ENCODE measurements at places on chromosomes 3 and 15. TPM values are rescaled to one million over a fixed set of nuclear protein-coding genes. Genes with fewer than 3 reads are reported as not detected.

The MSL2 gene
- polyA plus RNA-seq, result 42.0 TPM

GRCh38 chr15:91712286-91712685 is 141.2 kb upstream of the SLCO3A1 start:
- no peak for DNase-seq

- no peak for DNase-seq
Measured at GRCh38 chr3:40876496-40876895, 322.8 kb upstream of the CTNNB1 start.

The SYNM gene
- 1.9 TPM for polyA plus RNA-seq

GRCh38 chr3:54736459-54736858 is 191.4 kb downstream of the LRTM1 start:
- no peak for DNase-seq

The ZIC1 gene
- not detected for polyA plus RNA-seq

The NECTIN3 gene
- 40.1 TPM for polyA plus RNA-seq

The DGKG gene
- 0.26 TPM for polyA plus RNA-seq

DNA sequence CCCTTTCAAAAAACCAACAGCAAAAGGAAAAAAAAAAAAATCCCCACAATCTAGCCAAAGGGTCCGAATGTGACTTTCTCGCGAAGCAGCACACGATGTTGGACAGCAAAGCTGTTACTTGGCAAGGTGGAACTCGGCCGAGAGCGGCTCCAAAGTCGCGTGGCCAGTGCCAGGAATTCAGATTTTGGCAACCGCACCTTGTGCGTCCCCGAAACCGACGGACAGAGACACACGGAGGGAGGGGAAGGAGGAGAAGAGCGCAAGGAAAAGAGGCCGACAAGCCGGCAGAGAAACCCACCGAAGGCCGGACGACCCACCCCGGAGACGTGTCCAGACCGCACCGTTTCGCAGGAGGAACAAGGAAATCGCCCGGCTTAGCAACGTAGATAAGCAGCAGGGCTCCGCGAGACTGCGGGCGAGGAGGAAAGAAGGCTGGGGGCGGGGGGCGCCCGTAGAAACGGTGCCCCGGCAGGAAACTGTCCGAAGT is 517.3 kb downstream of the MECOM start:
- no peak for DNase-seq

GRCh38 chr3:195582947-195583346 is 793 bp downstream of the APOD start:
- DNase-seq, result no peak

DNA sequence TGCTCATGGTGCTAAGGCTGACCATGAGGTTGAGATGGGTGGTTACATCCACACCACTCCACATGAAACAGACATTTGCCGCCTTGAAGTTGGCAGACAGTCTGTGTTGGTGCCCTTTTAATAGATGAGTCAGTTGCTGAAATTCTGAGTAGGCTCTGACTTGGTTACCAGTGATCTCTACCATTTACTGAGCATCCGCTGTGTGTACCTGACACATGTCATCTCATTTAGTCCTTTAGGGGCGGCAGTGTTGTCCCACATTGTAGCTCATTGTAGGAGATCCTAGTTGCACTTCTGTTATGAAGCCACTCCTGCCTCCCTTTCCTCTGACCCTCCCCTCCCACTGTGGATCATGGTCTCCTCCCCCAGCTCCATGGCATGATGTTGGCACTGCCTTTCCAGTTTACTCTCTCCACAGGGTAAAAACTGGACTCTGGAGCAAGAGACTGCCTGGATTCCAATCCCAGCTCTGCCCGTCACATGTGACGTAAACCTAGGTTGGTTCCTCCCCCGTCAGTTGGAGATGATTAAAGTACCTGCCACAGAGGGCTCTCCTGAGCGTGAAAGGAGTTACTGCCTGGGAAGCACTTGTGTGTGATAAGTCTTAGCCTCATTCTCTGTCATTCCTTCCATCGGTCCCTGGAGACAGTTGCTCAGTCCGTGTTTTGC is 21.6 kb downstream of the SLCO3A1 start:
- DNase-seq, result peak; percentile 21

The CKMT1B gene
- 3.8 TPM for polyA plus RNA-seq

DNA sequence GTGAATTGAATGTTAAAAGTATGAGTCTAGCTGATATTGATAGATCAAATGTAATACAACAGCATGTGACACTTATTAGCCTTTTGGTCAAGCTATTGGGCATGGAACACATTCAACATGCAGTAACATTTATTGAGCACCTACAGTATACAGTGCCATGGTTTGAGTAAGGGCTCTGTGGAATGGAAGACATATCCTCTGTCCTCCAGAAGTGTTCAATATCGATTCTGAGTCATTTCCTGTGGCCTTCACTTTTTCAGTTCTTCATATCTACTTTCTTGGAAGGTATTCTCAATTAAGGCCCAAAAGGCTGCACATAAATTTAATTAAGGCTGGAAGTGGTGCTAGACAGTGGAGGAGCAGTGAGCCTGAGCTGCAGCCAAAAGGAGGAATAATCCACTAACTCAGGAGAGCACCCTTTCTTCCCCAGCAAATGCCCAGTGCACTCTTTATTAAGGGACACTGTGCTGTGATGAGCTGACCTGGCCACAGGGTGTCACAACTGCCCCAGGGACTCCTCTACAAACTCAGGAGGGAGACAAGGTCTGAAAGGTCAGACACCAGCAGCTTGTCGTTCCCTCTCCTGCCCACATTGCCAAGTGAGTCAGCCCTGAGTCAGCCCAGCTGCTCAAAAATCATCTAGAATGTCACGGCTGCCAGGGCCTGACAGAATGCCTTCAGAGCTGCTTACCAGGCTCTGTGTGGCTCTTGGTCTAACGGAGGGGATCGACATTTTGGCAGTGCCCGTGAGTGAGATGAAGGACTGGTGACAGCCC is 544.8 kb downstream of the AGBL1 start:
- DNase-seq, result peak; percentile 37

DNA sequence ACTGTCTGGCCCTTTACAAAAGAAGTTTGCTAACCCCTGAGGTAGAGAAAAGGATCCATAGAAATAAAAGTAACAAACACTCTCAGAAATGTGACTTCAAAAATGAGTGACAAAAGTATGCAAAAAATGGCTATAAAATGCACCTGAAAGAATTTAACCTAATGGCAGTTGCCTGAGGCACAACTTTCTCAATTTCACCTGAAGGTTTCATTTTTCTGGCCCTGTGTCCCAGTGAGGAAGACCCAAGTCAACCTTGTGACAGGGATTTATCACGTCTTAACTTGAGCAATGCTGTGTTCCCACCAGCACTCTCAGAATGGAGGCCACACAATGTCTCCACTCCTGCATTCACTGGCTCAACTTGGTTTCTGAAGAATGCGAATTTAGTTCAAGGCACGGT is 83.0 kb downstream of the FHIT start:
- no peak for DNase-seq

DNA sequence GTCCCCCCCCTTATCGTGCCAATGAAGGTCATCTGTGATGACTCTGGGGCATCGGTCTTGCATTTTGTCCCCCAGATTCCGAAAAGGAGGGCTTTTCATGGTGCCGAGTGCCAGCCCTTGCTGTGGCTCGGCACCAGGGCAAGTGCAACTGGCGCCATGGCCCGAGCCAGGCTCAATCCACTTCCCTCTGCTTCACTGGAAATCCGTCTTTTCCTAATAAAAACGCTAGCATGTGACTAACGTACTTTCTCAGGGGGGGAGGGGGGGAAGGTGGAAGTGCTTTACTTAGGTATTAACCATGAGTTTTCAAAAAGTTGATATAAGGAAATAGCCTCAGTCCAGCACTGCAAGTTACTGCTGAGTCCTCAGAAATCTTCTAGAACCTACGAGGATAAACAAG is 20.5 kb downstream of the TRPM1 start:
- DNase-seq, result no peak

GRCh38 chr3:69739204-69740102 is at the start of gene MITF:
TSS of gene MITF (plus strand) at chr3:69739464. CDS start at chr3:69739598, 134 bp downstream.
- peak; percentile 86 for DNase-seq

The REC114 gene
- polyA plus RNA-seq, result not detected

DNA sequence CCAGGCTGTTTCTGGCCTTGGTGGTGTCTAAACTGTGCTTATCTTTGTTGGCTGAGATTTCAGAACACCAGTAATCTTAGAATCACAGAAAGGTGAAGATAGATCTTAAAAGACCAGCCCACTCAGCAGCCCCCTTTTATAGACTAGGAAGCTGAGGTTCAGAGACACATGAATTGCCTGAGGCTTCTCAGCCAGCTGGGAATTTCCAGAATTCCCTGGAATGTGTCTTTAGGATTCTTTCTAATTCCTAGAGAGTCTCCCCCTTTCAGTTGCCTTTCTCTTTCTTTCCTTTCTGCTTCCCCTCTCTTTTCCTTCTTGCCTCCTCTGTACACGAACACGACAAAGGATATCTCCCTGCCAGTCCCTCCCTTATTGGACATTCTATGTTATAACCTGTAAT is 19.5 kb downstream of the ANKUB1 start:
- no peak for DNase-seq

DNA sequence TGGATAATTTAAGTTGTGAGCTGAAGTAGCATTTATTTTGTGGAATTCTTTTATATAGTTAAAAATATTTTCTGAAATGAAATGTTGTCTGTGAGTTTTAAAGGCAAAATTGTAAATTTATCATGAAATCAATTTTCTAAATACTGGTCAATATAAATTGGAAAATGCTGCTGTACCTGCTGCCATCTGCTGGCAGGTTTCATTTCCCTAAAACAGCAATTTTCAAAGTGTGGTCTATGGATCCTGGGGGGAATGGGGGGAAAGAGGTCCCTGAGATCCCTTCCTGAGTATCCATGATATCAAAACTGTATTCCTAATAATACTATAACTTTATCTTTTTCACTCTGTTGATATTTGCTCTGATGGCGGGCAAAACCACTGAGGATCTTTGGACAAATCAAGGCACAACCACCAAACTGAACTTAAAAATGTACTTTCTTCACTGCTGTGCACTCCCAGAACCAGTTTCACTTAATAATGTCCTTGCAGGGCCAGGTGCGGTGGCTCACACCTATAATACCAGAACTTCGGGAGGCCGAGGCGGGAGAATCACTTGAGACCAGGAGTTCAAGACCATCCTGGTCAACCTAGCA is 17.2 kb upstream of the CCR4 start:
- DNase-seq, result peak; percentile 24

The SMAD6 gene
- 41.7 TPM for polyA plus RNA-seq

DNA sequence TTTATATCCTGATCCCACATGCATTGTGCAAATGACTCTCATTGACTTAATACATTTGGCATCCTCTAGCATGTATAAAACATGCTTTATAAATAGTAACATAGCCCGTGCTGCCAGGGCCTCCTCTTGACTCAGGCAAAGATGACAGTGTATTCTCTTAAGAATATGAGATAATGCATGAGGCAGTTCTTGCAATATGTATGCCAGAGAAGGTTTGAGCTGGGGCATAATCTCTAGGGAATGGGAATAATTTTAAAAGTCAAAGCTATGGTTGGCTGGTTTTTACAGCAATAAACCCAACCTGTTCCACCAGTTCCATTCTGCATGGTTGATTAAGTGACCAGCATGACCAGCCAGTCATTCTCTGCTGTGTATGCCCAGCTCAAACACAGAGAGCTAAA is 179.0 kb upstream of the PFN2 start:
- DNase-seq, result no peak

The ZNF80 gene
- polyA plus RNA-seq, result not detected

GRCh38 chr3:127037021-127037400 is 54.1 kb downstream of the PLXNA1 start:
- DNase-seq, result no peak

The SGO1 gene
- polyA plus RNA-seq, result 8.5 TPM

GRCh38 chr3:128383316-128384235 is 83.1 kb downstream of the DNAJB8 start:
- DNase-seq, result no peak

DNA sequence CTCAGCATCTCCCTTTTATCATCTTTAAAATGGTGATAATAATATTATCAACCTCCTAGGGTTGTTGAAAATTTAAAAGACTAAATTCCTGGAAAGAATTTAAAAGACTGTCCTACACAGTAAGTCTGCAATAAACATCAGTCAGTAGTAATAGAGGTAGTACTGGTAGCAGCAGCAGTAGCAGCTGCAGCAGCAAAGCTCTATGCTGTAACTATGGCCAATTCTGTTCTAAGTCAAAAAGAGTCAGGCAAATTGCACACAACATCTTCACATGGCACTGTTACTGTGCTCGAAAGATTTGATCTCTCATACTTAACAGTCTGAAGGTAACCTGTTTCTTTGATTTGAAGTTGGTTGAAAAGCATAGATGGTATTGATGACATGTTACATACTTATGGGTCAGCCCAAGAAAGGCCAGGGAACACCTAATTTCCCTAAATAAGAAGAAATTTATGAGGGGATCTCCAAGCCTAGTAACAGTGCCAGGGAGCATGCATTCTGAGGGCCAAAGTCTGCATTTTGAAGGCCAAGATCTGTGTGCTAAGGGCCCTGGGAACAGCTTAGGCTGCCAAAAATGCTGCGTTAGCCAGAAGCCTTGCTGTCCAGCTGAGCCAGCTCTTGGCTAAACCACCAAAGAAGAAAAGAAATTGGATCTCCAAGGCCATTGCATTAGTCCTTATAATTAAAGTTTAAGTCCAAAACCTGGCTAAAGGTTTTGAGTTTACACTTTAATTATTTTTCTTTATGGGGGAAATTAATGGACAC is 68.2 kb downstream of the SIDT1 start:
- no peak for DNase-seq

The CHRD gene
- polyA plus RNA-seq, result 10.5 TPM

GRCh38 chr15:86041399-86041798 is 38.3 kb upstream of the AGBL1 start:
- DNase-seq, result no peak

- DNase-seq, result no peak
Measured at GRCh38 chr15:51907136-51907862, 64.3 kb downstream of the LEO1 start.

The FBXO40 gene
- polyA plus RNA-seq, result not detected

DNA sequence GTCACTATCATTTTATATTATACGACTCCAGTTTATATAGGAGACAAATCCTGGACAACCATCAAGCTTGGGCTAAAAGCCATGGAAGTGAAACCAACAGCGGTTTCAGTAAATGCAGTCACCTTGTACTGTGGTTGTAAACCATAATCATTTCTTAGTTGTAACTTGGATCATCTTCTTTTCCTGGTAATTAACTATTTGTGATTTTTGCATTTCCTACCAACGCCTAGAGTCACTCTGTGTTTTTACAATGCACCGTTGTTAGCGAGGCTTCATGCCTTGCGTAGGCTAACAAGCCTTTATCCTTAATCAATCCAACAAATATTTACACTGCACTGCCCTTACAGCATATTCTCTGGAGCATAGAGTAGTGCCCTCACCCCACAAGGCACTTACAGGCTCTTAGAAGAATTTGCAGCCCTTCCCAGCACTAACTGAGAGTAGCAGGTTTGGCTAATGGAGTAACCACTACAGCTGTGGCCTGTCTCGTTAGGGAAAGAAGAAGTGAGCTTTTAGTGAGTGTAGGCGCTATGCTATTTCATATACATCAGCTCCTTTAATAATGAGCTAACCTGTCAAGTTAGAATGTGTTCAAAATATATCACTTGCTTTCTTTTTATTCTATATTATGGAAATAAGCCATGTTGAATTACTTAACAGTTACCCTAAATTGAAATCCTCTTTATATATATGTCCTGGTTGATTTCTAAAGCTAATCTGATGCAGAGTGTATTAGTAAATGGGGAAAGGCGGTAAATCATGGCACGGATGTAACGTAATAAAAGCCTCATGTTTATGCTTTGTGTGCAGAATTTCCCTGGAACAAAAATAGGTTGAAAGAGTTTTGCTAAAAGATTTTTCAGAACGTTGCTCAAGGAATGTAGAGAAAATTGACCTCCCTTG is 62.8 kb downstream of the ABHD2 start:
- DNase-seq, result no peak

All from renal cortex interstitium (tissue), 15 donors.